ENCODE measurements at places on chromosomes 6 and 20. TPM values are rescaled to one million over a fixed set of nuclear protein-coding genes. Genes with fewer than 3 reads are reported as not detected.

INSM1 gene
- total RNA-seq = 8.6 TPM

SUMO4 gene
- total RNA-seq = 2.4 TPM

MCCD1 gene
- total RNA-seq = not detected

TPBG gene
- 4.5 TPM for total RNA-seq

WFDC10A gene
- total RNA-seq = not detected

HM13 gene
- 26.1 TPM for total RNA-seq

RNF144B gene
- total RNA-seq = 2.9 TPM

NKX2-4 gene
- not detected for total RNA-seq

SLPI gene
- 0.41 TPM for total RNA-seq

TPX2 gene
- 5.7 TPM for total RNA-seq

TFAP2C gene
- total RNA-seq = 2.4 TPM
